GOT3 (cell line): ENCODE measurements at places on chromosomes 7 and 10.

GRCh38 chr10:15321431-15322341 is 49.4 kb downstream of the FAM171A1 start:
- no peak for DNase-seq

DNA sequence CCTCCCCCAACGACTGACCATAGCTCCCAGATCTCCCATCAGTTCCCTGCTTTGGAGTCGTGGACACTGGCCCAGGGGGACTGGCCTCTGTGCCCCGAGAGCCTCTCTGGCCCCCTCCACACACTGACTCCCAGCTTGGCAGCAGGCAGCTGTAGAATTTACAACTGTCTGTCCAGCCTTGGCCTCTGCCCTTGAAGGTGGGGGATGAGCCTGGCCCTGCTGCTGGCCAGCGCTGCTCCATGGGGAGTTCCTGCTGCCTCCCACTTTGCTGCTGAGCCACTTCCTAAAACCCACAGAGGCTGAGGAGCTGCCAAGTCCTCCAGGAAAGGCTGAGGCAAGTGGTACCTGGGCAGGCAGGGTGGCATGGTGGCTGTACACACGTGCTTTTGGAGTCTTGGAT is 147.1 kb downstream of the WDR11 start:
- no peak for DNase-seq

DNA sequence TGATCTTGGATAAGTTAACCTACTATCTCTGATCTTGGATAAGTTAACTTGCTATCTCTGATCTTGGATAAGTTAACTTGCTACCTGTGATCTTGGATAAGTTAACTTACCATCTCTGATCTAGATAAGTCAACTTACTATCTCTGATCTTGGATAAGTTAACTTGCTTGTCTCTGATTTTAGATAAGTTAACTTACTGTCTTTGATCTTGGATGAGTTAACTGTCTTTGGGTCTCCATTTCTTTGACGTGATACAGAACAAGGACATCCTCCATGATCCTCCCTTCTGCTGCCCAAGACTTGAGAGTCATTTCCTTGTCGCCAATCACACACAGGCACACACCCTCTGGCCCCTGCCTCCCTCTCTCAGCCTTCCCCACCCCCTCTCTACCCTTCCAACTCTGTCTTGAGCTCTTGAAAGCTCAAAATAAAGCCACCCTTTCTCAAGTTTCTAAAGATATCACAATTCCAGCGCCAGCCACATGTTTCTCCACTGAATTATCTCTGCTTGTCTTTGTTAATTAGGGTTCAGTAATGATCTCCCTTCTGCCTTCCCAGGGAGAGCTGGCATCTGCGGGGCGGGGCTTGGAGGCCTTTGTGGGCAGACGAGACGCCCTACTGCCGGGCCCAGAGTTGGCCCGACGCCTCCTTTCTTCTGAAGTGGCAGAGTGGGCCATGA is 85.1 kb upstream of the GTF2I start:
- DNase-seq = no peak

- DNase-seq = no peak
Measured at GRCh38 chr10:17659365-17659764, 15.4 kb downstream of the STAM start.

GRCh38 chr10:57743711-57744110 is 524.0 kb downstream of the IPMK start:
- DNase-seq = no peak

DNA sequence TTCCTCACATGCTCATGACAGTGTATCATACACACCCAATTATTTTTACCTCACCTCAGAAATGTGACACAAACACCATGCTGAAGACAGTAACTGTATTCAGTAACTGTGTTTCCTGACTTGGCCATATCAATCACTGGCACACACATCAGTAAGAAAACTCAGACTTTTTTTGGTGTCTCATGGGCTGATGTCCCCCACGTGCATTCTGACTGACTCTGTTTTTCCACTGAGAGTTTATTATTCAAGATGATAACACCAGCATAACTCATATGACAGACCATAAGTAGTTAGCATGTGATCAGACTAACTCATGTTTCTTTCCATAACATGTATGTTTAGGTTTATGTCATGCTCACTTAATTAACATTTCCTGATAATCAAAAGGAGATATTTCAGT is 124.8 kb downstream of the CD36 start:
- DNase-seq = no peak

DNA sequence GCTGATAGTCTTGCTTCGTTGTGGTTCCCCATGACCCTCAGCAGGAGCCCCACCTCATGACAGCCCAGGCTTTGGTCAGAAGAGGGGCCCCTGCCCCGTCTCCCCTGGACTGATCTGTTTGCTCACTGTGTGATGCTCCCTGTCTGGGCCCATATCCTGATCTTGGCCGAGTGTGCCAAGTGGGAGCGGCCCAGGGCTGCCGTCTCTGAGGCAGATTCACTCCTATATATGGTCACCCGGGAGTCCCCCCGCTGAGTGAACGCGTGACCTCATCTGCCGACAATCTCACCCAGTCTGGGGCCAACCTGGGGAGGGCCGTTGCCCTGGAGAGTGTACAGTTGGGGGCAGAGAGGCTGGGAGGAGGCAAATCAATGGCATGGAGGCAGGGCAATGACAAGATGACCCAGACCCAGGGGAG is 34.5 kb downstream of the PPIF start:
- DNase-seq = peak; percentile 63

GRCh38 chr10:22701132-22701826 is 13.1 kb downstream of the PIP4K2A start:
- no peak for DNase-seq

DNA sequence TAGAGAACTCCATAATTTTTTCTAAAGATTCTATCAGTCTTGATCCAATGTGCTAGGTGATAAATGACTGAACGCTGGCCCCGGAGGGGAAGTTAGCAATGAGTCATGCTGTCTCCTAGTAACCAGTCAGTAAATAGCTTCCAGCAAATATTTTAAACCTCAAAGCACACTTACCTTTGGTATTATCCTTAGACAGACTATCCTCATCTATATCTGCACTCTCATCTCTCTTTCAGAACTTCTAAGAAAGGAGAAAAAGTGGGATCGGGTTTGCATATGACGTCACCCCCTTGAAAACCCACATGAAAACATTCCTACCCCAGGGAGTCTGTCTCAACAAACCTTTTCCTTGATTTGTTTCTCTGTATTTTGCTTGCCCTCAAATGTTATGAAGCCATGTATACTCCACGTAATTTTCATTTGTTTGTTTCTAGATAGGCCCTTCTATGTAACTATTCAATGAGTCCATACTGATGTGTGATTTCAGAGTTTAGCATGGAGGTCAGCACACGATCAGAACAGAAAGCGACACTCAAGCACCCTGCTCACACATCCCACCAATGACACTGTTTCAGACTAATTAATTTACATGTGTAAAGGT is 174.9 kb upstream of the NRP1 start:
- peak; percentile 8 for DNase-seq

DNA sequence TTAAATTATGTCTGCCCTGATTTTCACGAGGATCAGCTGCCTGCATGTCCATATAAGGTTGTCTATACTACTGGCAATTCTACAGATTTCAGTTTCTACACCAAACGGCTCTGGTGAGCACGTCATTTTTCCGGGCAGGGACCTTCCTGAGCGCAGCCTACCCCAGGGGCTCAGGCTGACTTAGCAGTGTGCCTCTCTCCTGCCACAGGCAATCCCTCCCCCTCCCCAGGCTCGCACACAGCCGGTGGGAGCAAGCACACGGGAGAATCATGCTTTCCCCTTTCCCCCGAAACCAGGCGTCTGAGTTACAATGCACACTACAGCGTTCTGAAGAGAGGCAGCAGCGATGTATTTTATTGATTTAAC is 1.7 kb downstream of the KLF6 start:
- DNase-seq = no peak

GRCh38 chr7:85184599-85185423 is 2.0 kb downstream of the SEMA3D start:
- DNase-seq = no peak

DNA sequence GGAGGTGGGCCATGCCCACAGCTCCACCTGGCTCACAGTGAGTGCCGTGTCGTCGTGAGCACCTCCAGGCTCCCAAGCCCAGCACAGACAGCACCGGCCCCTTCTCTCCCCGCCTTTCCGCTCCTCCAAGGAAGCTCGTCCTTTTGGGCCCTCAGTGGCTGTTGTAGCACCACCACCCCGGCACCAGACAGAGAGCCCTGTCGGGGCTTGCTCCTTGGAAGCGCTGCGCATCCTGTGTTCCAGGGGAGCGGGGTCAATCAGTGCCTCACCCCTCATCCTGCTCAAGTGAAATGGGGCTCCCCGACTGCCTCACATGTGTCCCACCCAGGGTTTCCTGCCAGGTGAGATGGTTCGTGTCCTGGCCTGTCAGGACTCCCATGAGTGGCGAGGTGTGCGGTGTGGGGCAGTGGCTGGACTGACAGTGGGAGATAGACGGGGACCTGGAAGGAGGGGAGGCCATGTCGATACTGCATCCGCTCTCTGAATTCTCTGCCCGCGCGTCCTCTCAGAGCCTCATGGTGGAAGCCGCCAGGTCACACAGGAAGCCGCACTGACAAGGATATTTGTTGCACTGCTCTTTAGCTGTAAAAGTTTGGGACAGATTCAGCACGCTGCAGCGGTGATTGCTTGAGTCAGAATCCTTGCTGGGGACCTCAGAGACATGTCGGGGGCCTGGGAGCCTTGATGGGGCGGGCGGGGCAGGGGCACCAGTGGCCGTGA is 107.1 kb downstream of the INPP5A start:
- no peak for DNase-seq

- no peak for DNase-seq
Measured at GRCh38 chr7:13014011-13014410, 326.6 kb downstream of the ARL4A start.

DNA sequence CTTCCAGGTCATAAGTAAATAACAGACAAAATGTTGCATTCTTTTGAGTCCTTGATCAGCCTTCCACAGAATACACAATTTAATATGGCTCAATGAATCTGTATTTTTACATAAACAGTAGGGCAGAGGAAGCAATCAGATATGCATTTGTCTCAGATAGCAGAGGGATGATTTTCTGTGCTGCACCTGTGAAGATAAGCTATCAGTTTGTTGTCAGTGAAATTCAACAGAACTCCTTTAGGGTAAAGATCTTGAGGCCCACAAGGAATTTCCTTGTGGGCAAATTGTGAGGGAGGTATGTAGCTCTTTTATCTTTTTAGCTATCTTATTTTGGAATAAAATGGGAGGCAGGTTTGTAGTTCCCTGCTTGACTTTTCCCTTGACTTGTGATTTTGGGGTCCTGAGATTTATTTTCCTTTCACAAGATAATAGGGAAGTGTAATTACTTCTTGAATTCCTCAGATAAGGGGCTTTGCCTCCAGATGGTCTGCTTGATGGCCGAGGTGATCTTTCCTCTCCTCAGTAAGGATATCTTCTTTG is 60.8 kb upstream of the CYP2C18 start:
- no peak for DNase-seq

- DNase-seq = no peak
Measured at GRCh38 chr10:33588974-33589600, 254.6 kb upstream of the NRP1 start.

- DNase-seq = no peak
Measured at GRCh38 chr10:71333129-71333887, 14.2 kb downstream of the SLC29A3 start.

DNA sequence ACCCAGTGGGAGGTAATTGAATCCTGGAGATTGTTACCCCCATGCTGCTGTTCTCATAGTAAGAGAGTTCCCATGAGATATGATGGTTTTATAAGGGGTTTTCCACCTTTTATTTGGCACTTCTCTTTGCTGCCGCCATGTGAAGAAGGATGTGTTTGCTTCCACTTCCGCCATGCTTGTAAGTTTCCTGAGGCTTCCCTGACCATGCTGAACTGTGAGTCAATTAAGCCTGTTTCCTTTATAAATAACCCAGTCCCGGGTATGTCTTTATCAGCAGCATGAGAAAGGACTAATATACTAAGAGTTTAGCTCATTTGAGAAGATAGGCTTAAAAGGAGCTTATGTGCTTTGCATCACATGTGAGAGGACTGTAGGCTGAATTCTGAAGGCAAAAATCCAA is 29.3 kb downstream of the TMEM248 start:
- DNase-seq = no peak

DNA sequence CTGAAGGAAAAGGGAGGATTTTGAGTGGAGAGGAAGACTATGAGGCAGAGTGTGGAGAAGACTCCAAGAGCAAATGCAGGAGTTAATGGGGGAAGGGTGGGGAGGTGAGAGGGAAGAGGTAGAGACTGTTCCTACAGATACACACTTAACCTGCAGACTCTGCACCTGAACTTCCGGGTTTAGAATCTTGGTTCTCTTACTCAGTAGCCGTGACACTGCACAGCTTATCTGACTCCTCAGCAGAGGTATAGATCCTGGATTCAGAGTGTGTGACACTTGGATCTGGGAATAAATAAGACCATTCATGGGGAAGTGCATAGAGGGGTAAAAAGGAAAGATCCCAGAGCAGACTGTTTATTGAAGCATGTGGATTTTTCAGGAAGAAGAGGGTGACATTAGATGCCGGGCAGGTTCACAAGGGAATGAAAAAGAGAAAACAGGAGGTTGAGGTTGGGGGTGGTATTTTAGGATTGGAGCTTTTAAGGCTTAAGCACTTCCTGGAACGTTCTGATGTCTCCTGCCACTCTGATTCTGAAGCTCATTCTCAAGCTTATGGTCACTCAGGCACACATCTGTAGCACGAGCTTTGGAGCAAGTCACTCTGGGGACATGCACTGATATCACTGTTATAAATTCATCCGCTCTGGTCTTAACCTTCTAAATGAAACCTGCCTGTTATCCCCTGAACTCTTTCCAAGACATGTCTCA is 5.7 kb upstream of the ZC3HAV1L start:
- DNase-seq = no peak

DNA sequence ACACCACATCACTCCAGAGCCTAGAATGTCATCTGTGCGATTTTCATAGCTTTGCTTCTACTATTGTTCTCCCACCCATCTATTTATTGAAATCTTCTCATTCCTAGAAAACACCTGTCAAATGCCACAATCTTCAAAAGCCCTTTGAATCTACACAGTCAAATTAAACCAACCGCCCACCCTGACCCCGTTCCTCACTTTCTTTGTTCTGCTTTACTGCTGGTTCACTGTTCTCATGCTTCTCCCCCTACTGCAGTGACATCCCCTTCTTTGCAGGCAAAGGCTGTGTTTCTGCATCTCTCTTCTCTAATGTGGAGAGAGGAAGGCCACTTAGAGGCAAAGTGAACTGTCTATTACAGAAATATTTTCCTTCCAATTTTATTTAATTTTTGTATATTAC is 152.4 kb upstream of the NEBL start:
- no peak for DNase-seq

DNA sequence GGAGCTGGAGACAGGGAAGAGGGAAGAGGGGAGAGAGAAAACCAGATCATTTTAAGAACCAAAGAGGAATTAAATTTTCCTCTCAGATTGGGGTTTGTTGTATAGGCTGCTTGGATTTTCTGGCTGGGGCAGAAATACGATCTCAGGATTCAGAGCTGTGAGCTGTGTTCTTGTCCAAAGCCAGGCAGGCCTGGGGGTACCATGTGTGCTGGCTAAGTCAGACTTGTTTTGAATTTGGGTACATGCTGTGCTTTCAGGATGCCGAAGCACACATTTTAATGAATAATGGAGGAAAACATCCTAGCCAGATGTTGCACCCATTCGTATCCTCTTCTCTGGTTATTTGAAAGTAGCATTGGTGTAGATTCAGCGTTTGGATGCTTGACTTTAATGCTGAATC is 170.3 kb upstream of the PODXL start:
- no peak for DNase-seq
